HepG2 (cell line): ENCODE measurements at places on chromosomes 1 and 21.

GRCh38 chr1:200888349-200888838 lies 6.3 kb upstream of the INAVA start:
- DNase-seq: peak; percentile 67

GRCh38 chr21:21002153-21002552 lies 3.9 kb downstream of the NCAM2 start:
- no peak for DNase-seq

GRCh38 chr1:73887412-73887811 lies 310.6 kb downstream of the LRRIQ3 start:
- no peak for DNase-seq

DNA sequence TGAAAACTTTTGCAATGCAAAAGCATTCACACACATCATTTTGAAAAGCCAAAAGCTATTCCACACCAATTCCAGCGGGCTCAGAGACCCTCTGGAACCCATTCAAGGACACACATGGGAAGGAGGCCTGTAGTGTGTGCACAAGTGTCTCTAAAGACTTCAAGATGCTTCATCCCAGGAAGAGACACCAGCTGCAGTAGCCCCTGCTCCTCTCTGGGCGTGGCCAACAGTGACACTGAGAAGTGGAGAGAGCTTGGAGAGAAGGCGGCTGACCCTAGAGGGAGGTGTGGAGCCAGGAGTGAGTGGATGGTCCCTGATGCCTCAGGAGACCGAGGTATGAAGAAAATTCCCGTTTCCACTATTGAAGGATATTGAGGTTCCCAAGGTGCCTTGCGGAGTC lies 14.9 kb upstream of the TNNI1 start:
- peak; percentile 36 for DNase-seq

DNA sequence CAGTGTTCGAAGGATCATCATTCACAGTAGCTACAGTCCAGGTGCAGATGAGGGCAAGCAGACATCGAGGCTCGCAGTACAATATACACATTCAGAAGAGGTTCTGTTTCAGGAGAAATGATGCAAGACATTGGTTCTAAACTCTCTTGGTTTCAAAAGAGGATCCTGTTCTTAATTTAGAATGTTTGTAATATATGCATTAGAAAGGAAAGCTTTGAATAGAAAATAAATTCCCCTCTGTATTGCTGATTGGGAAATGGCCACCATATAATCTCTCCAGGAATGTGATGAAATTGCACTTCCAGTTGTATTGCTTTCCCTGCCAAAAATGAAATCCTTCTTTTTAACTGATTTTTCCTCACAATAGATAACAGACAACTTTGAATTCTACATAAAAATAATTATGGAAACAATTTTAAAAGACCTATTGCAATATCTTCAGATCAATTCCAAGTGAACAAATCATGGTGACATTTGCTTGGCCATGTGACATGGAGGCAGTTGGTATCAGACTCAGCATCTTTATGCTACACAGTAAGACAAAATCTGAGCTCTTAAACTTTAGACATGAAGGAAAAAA lies 27.6 kb upstream of the SIPA1L2 start:
- DNase-seq: no peak

- DNase-seq: no peak
Measured at GRCh38 chr1:164912290-164912689, 353.3 kb downstream of the PBX1 start.
